Stimulated activated CD4-positive, alpha-beta T cell treated with anti-CD3 and anti-CD28 coated beads, Interleukin-2, amount 100 ng/mL, for 48 hours (primary cell): ENCODE measurements at places on chromosomes 1 and 21.

DNA sequence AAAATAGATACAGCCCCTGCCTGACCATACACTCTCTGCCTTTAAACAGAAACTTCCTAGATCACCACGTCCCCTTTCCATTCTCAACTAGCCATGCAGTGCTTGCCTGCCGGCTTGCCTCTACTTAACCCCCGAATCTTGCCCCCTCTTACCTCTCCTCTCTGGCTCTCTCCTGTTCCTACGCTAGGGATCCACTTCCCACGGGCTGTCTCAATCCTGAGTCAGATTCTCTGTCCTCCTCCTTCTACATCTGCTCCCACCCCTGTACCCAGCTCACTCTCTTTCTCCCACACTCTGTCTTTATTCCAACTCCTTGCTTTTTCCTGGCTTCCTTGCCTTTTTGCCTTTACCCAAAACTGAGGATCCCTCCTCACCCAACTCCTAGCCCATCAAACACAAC is 29.3 kb downstream of the ATF3 start:
- DNase-seq = no peak

DNA sequence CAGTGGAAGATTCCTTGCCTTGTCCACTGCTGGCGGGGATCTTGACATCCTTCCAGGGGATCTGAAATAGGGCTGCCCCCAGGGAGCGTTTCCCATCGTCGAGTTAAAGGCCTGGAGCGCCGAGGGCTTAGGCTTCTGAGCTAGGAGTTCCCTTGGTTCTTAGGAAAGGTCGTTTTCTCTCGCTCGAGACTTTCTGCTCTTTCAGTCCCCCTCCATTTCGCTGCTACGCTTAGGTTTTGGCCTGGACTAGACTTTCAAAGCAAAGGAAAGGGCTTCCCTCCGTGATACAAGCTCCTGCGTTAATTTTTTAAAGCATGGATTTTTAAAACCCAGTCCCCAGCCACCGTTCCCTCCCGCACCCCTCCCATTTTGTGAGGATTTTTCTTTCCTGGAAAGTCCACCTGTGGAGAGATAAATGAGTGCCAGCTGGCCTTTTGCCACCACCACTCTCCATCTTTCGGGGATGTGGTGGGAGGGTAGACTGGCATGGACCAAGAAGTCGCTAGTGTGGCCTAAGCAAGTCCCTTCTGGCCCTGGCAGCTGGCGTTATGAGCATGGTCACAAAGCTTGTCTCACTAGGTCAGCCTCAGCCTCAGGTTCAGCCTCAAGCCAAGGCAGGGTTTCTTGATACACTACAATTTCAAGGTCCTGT is 9.2 kb downstream of the NR5A2 start:
- DNase-seq = no peak

GRCh38 chr21:38930066-38930465 is 124.3 kb downstream of the ETS2 start:
- DNase-seq = no peak

DNA sequence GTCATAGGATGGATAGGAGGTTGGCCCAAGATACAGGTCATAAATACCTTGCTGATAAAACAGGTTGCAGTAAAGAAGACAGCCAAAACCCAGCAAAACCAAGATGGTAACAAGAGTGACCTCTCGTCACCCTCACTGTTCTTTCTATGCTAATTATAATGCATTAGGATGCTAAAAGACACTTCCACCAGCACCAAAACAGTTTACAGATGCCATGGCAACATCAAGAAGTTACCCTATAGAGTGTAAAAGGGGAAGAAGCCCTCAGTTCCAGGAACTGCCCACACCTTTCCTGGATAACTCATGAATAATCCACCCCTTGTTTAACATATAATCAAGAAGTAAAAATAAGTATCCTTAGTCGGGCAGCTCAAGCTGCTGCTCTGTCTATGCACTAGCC is 671.9 kb downstream of the PTPRC start:
- DNase-seq = no peak

GRCh38 chr1:222424826-222425225 is 123.1 kb downstream of the HHIPL2 start:
- DNase-seq = no peak

DNA sequence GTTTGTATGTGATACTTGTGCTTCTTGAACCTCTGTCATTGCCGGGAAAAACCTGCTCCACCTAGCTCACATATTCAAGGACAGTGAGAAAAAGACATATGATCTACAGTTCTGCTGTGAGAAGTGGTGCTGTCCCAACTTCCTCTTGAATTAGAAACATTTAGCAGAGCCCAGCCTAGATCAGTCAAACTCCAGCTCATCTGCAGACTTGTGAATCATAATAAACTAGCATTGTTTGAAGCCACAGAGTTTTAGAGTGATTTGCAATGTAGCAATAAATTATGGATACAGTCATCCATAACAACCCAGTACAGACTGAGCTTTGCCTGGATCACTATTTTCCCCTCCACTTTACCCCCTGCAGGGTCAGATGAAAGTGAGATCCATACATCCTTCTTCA is 497.8 kb downstream of the PLA2G4A start:
- DNase-seq = no peak

- DNase-seq = no peak
Measured at GRCh38 chr1:5444396-5444795, 547.8 kb downstream of the NPHP4 start.

- no peak for DNase-seq
Measured at GRCh38 chr1:200873671-200874397, 1.1 kb downstream of the GPR25 start.

GRCh38 chr21:17786851-17787181 is 32.3 kb downstream of the C21orf91 start:
- no peak for DNase-seq

- DNase-seq = no peak
Measured at GRCh38 chr1:30798389-30799232, 41.0 kb upstream of the LAPTM5 start.

DNA sequence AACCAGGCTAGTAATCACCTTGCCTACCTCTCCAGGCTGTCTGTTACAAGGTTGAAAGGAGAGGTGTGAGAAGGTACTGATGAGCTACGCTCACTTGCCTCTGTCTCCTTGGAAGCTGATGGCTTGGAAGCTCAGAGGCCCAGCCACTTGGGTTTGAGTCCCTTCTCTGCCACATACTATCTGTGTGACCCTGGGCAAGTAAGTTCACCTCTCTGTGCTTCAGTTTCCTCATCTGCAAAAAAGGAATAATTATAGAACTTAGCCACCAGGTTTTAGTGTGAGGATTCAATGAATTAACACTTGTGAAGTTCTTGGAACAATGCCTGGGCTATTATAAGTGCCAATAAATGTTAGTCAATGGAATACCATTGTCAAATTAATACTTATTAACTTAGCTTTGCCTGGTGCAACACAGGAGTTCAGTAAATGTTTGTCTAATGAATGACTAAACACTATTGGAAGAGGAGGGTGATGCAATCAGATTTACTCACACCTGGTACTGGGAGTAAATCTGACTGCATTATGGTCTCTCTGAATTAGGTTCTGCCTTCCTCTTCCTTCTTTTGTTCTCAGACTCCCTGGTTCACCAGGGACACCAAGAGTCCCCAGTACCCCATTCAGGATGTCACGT is 55.5 kb downstream of the TRABD2B start:
- DNase-seq = no peak

DNA sequence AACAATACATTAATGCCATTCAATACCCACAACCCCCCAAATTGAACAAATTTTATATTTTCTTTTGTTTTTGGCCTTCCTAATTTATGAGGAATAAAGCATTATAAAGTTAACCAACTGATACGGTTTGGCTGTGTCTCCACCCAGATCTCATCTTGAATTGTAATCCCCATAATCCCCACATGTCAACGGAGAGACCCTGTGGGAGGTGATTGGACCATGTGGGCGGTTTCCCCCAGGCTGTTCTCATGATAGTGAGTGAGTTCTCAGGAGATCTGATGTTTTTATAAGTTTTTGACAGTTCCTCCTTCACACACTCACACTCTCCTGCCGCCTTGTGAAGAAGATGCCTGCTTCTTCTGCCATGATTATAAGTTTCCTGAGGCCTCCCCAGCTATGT is 6.4 kb upstream of the MCOLN3 start:
- no peak for DNase-seq

GRCh38 chr1:219665089-219665488 is 52.2 kb upstream of the ZC3H11B start:
- no peak for DNase-seq
